ENCODE measurements at places on chromosomes 7 and 10.

GRCh38 chr7:157738066-157738460 is 401.3 kb downstream of the DNAJB6 start:
- DNase-seq = no peak

GRCh38 chr10:104040382-104040781 is 45.3 kb downstream of the COL17A1 start:
- no peak for DNase-seq

DNA sequence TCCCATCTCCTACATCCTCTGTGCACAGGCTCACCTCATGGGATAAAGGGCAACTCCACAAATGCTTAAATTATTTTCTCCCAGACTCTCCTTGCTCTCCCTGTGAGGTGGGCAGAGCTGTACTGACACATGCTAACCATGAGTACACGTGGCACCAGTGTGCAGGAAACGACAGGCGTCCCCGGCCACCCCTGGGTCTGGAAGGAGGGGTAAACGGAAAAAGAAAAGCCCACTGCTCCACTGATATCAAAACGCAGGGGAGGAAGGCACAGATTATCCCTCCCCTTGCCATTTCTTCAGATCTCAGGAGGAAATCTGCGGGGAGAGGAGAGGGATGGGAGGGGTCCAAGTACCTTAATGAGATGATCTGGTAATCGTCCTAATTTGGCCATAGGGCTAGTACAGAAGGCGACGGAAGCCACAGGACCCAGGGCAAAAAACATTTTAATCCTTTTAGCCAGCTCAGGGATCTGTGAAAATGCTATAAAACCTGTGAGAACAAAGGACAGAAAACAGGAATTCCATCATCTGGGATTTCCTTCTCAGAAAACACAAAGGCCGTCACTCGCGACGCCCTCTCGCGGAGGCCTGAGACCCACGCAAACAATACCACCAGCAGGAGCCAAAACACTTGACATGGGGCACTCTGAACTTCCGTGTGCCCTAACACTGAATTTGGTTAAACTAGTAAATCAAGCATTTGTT is 17.8 kb upstream of the CH25H start:
- no peak for DNase-seq

DNA sequence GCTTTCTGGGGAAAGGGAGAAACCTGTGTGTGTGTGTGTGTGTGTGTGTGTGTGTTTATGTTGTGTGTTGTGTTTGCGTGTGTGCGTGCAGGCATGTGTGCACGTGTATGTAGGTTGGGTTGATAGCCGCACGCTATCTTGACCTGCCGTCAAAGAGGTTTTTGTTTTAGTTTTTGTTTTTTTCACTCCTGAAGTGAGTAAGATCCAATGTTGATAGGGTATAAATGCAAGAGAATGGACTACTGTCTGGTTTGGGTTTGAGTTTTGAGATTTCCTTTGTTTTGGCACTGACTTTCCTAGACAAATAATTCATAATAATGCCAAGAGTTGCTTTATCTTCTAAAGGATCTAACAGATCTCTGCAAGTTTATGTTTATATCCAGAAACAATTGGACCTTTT is 27.8 kb downstream of the POU6F2 start:
- DNase-seq = no peak

- DNase-seq = no peak
Observed at GRCh38 chr7:131949659-131950058, 393.2 kb upstream of the PODXL start.

- DNase-seq = no peak
Observed at GRCh38 chr7:136857573-136857972, 10.9 kb upstream of the CHRM2 start.
